ENCODE measurements at places on chromosomes 16 and 17.

GRCh38 chr16:72429671-72430081, 257.7 kb upstream of the PMFBP1 start:
- DNase-seq, result no peak

GRCh38 chr17:76142039-76142584, 1.1 kb upstream of the FOXJ1 start:
- DNase-seq, result no peak

GRCh38 chr17:29565643-29566472, 979 bp downstream of the ABHD15 start:
- DNase-seq, result no peak

GRCh38 chr17:60153606-60154390, 4.0 kb downstream of the CA4 start:
- DNase-seq, result no peak

- no peak for DNase-seq
Measured at GRCh38 chr16:71344315-71344905, 14.1 kb upstream of the CALB2 start.

- no peak for DNase-seq
Measured at GRCh38 chr17:77535435-77535834, 394.7 kb downstream of the SEC14L1 start.

DNA sequence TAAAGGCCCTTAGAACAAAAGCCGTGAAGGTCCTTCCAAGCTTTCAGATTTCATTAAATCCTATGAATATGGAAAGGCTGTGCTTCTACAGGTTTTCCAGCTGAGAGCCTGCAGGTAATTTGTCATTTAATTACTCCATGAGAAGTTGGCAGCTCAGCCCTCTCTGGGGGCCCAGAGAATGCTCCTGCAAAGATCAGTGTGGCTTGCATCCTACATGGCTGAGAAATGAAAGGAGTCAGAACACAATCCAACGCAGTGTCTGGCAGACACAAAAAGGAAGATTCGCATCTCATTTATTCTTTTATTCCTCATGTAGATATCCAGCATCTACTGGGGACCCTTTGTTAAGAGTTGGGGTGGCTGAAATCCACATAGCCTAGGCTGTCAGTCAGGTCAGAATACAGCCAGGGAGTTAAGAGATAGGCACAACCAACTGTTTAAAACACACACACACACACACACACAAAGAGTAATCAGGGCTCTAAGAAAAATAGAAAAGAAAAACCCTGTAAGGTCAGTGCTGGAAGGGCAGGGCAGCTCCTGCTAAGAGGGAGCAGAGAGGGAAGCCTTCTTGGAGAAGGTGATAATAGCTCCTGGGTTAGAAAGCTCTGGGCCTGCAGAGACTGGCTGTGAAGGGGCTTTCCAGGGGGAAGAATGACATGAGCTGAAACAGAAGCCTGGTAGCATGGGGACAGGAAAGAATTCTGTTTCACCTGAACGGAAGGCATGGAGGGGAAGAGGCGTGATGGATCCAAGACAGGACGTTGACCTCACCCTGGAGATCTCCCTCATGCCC, 46.9 kb upstream of the WSCD1 start:
- no peak for DNase-seq

DNA sequence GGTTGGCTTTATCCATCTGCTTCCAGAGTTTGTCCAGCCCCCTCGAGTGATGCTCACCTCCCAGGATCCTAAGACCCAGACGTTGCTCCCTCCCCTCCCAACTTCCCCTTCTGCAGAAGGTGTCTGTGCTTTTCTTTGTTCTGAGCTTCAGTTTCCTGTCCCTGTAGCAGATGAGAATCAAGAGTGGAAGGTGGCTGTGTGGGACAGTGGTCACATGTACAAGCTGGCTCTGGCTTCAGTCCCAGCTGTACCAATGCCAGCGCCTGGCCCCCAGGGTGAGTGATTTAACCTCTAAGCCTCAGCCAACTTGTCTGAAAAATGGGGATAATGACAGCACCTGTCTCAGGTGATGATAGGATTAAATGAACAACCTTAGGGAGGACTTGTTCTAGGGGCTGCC, 7.7 kb downstream of the PRR15L start:
- no peak for DNase-seq

GRCh38 chr16:19291475-19291874, 5.9 kb downstream of the CLEC19A start:
- no peak for DNase-seq

DNA sequence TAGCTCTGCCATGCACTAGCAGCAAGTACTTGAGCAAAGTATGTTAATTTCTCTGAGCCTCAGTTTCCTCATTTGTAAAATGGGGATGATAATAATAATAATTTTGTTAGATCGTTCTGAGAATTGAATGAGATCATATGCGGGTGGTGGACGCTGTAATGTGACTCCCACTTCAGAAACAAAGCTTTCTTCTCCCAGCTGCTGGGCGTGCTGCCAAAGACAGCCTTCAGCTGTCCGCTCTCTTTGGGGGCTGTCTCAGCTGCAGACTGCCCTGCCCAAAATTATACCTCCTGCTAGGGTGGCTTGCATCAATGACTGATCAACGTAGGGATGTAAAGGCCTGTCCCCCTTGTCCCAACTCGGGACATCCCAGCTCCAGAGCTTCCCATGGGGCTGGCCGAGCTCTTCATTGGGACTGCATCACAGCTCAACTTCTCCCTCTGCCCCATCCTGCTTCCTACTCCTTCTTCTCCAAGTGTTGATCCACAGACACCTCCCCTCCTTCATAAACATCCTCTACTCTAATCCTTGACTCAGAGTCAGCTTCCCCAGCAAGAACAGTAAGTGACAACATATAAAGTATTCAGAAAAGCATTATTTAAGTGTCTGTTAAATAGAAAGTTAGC, 30.7 kb upstream of the CDH5 start:
- no peak for DNase-seq

DNA sequence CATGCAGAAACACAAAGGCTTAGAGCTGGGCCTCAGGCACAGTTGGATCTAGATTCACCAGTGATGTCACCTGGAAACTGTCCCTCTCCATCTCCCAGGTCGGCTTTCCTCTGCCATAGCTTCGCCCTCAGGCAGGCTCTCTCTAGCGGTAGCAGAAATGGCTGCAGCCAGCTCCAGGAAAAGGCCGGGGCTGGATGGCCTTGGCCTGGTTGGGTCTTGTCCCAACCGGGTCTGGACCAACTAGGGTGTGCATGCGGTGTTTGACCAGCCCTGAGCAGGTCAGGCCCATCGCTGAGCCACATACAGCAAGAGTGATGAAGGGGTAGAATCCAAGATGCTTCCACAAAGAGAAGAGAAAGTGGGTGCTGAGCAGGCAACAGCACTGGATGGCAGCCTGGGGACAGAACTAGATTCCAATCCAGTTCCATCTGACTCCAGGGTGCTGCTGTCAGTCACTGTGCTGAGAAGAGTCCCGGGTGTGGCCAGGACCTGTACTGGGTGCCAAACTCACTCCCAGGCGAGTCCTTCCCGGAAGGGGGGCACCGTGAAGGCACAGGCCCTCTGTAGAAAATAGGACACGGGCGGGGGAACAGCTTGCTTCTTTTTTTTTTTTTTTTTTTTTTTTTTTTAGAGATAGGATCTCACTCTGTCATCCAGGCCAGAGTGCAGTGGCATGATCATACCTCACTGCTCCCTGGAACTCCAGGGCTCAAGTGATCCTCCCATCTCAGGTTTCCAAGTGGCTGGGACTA, 51.8 kb downstream of the SOCS3 start:
- DNase-seq, result no peak

DNA sequence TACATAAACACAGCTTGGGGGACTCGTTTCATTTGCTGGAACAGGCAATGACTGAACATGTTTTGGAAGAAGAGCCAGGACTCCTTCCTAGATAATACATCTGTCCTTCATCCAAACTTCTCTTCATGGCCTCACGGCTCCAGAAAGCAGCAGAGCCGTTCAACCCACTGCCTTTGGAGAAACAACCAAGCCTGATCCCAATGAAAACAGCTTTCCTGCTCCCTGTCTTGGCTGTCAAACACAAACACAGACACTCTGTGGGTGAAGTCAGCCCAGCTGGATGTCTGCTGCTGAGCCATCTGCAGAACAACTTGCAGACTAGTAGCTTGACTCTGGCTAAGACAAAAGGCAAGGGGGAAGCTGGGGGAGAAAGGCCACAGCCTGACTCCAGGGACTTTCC, 345.1 kb upstream of the PSMD7 start:
- no peak for DNase-seq

- no peak for DNase-seq
Measured at GRCh38 chr17:74119965-74120364, 83.5 kb upstream of the RPL38 start.

- no peak for DNase-seq
Measured at GRCh38 chr16:11783319-11784037, 13.6 kb downstream of the ZC3H7A start.

- no peak for DNase-seq
Measured at GRCh38 chr17:58503866-58504265, 10.6 kb downstream of the MTMR4 start.

GRCh38 chr17:67440277-67441051, 63.4 kb downstream of the PITPNC1 start:
- DNase-seq, result no peak

- no peak for DNase-seq
Measured at GRCh38 chr16:24975428-24975889, 39.7 kb downstream of the ARHGAP17 start.

DNA sequence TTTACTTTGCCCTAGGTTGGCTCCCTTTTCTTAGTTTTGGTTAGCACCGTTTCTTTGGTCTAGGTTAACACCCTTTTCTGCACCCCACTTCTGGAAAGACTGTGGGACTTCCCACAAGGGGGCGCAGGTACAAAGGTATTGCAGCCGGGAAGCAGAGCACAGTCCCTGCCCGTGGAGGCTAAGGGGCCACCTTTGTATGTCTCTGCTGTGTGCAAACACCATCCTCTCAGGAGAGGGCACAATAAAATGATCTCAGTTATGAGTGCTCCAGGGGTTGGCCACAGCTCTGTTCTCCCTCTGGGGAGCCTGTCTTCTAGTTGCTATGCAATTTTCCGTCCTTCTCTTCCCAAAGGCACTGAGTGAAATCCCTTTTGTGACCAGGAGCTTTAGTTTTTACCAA, 28.4 kb upstream of the TMC5 start:
- no peak for DNase-seq

DNA sequence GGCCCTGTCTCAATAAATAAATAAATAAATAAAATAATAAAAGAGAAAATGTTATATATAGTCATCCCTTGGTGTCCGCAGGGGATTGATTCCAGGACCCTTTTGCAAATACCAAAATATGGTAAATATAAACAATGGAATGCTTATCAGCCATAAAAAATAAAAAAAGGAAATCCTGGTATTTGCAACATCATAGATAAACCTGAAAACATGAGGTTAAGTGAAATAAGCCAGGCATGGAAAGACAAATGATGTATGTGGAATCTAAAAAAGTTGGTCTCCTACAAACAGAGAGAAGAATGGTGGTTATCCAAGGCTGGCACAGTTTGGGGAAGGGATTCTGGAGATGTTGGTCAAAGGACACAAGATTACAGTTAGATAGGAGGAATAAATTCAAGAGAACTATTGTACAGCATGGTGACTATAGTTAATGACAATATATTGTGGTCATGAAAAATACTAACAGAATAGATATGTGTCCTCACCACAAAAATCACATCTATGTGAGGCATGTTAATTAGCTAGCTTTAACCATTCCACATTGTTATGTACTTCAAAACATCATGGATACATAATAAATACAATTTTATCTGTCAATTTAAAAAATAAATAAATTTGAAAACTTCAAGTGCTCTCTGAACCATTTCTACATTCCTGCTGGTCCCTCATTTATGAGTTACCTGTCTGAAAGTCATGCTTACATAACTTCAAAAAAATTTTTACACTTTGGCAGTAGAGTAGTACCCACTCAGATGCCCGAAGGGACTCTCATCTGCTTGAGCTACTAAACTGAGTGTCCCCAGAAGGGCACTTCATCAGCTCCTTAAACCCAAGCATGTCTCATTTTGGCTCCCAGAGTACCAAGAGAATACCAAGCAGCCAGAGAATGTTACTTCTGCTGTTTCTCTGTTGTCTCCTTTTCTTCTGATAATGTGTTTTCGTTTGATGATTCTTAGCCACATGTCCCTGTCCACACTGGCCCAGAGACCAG, 26.6 kb downstream of the N4BP1 start:
- DNase-seq, result no peak

- DNase-seq, result no peak
Measured at GRCh38 chr17:77429969-77430752, 289.4 kb downstream of the SEC14L1 start.

Data from GM18507 (cell line).